ENCODE measurements at places on chromosomes 5 and 9. TPM values are rescaled to one million over a fixed set of nuclear protein-coding genes. Genes with fewer than 3 reads are reported as not detected.
A peak's percentile ranks its signal among the peaks of the same experiment; 100 is the strongest.

GAS1 gene
- total RNA-seq: 32.9 TPM

- DNase-seq: no peak
These were observed 30.1 kb downstream of the NDUFS6 start for GRCh38 chr5:1831257-1831656.

GRCh38 chr9:100700689-100701318, 122.9 kb downstream of the CAVIN4 start:
- DNase-seq: no peak

QRFP gene
- not detected for total RNA-seq

DNA sequence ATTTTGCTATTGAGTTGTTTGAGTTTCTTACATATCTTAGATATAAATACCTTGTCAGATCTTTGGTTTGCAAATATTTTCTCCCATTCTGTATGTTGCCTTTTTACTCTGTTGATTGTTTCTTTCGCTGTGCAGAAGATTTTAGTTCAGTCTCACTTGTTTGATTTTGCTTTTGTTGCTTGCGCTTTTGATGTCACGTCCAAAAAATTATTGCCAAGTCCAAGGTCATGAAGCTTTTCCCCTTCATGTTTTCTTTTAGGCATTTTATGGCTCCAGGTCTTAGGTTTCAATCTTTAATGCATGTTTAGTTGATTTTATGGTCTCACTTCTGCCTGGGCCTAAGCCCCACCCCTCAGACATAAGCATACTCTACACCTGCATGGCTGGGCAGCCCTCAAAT, 131.5 kb upstream of the TNC start:
- no peak for DNase-seq

GRCh38 chr5:137836997-137837396, 30.7 kb upstream of the MYOT start:
- DNase-seq: peak; percentile 61

DNA sequence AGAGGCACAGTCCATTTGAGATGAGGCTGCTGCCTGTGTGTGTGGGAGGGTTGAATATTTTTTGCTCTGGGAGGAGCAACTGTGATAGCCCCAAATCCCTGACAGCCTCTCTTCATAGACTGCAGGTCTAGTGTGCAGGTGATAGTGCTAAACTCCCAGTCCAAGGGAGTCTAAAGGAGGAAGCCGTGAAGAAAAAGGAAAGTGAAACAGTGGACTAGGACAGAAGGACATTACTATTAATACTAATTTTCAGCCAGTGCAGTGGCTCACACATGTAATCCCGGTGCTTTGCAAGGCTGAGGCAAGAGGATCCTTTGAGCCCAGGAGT, 295.0 kb downstream of the PDE4D start:
- DNase-seq: no peak
